H7 (cell line): ENCODE measurements at places on chromosomes 5 and 9. TPM values are rescaled to one million over a fixed set of nuclear protein-coding genes. Genes with fewer than 3 reads are reported as not detected.

The PJA2 gene
- 48.0 and 77.1 TPM in 2 replicates for total RNA-seq

The TMEM171 gene
- 2.7 and 4.8 TPM in 2 replicates for total RNA-seq

The SLC1A3 gene
- 48.8 and 58.9 TPM in 2 replicates for total RNA-seq

The PCAT7 gene
- total RNA-seq: 1.3 and 2.3 TPM in 2 replicates

The SLC25A25 gene
- total RNA-seq: 23.1 and 23.7 TPM in 2 replicates

The LPAR1 gene
- 7.1 and 7.2 TPM in 2 replicates for total RNA-seq

The SUSD3 gene
- total RNA-seq: 20.3 and 25.1 TPM in 2 replicates

The PCDHB13 gene
- 0.03 TPM in 1 of 2 replicates, not detected in the other for total RNA-seq

The LIX1 gene
- total RNA-seq: 0.14 TPM in 1 of 2 replicates, not detected in the other

DNA sequence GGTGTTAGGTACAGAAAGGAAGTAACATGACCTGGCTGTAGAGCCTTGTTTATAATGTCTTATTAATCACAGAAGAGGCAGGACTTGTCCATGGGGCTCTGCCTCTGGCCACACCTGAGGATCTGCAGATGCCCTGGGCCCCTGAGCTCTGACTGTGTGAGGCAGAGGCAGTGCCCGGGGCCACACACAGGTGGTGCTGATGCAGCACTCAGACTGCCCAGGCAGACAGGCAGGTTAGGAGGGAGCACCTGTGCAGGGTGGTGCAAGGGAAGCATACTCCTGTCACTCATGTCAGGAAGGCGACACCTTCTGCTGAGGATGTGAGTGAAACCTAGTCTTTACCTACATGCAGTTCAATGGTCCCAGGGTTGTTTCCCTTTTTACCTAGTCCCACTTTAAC, 88.7 kb downstream of the CFAP90 start:
- DNase-seq: peak; percentile 73

- DNase-seq: peak; percentile 69
Measured at GRCh38 chr5:132464156-132464939, 26.2 kb downstream of the IRF1 start.

- DNase-seq: no peak
Measured at GRCh38 chr9:115680231-115680630, 473.4 kb upstream of the PAPPA start.

DNA sequence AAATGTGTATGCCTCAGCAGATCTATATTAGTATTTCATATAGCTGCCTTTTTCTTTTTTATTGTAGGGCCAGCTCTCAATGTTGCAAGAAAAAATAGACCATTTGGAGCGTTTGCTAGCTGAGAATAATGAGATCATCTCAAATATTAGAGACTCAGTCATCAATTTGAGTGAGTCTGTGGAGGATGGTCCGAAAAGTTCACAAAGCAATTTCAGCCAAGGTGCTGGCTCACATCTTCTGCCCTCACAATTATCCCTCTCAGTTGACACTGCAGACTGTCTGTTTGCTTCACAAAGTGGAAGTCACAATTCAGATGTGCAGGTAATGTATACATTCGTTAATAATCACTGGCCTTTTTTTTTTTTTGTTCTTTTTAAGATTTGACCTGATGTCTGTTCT, 23.7 kb downstream of the MAN2A1 start:
- DNase-seq: no peak

DNA sequence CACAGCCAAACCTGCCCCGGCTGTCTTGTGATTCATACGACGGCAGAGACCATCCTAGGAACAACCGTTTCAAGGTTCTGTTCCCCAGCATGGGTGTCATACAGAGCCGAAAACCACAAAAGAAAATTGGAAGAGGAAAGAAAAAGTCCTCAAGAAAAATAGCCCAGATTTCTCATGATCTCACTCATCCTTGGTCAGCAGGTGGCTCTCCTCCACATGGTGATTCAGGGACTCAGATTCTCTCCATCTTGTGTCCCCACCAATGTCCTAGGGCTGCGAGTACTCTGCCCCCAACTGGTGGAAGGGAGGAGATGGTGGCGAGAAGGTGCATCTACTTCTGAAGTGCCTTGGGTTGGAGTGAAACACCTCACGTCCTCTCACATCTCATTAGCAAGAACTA, 25.6 kb downstream of the PDZD2 start:
- peak; percentile 78 for DNase-seq

GRCh38 chr5:111552896-111553295, 40.6 kb upstream of the STARD4 start:
- no peak for DNase-seq

DNA sequence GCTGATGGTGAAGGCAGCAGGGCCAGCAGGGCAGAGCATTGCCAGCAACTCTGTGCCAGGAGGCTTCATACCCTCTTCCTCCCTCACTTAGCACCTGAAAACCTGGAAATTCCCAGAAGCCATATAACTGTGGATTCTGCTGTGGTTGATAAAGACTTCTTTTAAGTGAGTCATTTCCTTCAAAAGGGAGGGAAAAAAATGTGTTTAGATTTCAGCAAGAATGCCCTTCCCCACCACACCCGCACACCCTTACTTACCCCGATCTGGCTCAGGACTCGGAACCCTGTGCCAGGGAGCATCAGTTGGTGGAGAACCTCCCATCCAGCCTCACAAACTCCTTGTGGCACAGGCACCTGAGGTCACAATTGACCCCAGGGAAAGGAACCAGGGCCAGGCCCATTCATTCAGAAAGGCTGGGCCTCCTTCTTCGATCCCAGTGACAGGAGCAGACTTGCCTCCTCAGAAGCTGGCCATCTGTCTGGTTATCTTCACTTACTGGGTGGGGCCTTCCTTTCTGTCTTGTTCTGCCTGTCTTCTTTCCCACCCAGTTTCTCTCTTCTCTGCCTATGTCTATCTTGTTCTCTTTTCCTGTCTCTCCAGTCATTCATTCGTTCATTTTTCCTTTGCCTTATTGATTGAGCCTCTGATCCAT, 62.6 kb downstream of the PLAC8L1 start:
- no peak for DNase-seq

- no peak for DNase-seq
Measured at GRCh38 chr9:92977279-92977678, 30.0 kb downstream of the FGD3 start.

GRCh38 chr5:73625944-73626811, at the start of gene ARHGEF28:
ARHGEF28 (plus strand) TSS chr5:73626196; CDS start chr5:73684852, 58,656 bp downstream.
- DNase-seq: peak; percentile 89

- no peak for DNase-seq
Measured at GRCh38 chr5:113214606-113215323, 220.0 kb downstream of the TSSK1B start.

- DNase-seq: peak; percentile 84
Measured at GRCh38 chr5:179274321-179275315, 70.6 kb downstream of the ADAMTS2 start.

DNA sequence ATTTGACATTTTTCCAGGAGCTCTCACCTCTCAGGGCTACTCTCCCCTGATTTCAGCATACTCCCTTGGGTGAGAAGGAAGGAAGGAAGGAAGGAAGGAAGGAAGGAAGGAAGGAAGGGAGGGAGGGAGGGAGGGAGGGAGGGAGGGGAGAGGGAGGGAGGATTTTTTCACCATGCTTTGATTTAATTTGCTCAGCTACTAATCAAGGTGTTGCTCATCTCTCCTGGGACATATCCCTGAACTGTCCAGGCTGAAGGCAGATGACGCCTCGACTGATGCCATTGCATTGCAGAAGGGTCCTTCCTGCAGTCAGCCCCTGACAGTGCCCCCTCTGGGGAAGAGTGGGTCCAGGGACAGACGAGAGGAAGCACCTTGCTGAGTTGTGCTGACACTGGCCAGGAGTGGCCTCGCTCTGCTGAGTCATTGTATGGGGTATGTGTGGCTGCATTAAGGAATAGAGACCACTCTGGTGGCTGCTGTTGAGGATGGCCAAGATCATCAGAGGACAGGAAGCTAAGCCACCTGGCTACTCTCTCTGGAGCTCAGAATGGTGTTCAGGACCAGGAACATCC, 43.6 kb upstream of the CRB2 start:
- DNase-seq: no peak

DNA sequence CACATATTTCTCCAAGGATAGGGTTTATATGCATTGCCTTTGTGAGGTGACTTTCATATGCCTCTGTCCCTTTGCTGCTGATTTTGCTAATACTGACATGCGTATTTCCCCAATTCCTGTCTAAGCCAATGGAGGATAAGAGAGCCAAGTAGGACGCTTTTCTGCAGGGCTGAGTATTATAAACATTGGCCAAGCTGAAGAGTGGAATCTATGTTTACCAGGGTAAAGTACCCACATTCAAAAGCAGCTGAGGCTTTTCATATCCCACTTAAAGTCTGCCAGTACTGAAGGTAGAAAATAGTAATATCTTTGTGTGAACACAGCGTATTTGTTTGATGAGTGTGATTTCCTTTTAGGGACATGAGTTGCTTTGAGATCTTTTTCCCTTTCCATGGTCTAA, 128.8 kb upstream of the GPR151 start:
- DNase-seq: no peak
